ENCODE measurements at places on chromosomes 7 and 10.

DNA sequence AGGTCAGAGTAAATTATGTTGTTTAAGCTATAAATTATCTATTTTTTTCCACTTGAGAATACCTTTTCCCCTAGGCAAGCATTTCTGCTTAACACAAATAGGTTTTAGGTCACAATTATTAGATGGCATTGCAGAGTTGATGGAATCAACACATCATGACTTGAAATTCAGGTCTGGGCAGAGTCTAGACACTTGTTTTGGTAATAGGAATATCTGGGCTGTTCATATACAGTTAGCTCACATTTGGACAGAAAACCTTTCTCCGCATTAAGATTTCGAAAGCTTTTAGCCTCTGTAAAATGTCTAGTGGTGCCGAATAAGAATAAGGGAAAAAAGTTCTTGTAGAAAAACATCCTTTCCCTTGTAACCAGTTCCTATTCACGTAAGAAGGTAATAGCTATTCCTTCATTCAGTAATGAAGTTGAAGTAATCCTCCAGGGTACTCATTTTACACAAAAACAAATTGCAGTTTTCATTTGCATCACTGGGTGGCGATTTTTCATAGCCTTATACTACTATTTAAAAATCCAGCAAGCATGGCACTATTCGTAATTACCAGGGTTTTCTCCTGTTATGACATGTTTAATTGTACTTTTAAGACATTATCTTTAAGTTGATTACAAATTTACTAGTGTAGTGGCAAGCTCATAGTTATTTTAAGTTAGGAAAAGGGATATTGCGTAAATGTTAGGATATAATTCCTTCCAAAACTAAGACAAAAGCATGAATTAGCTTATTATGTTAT is 37.0 kb downstream of the RPA3 start:
- no peak for DNase-seq

- no peak for DNase-seq
Measured at GRCh38 chr10:109737626-109738025, 185.7 kb downstream of the XPNPEP1 start.

DNA sequence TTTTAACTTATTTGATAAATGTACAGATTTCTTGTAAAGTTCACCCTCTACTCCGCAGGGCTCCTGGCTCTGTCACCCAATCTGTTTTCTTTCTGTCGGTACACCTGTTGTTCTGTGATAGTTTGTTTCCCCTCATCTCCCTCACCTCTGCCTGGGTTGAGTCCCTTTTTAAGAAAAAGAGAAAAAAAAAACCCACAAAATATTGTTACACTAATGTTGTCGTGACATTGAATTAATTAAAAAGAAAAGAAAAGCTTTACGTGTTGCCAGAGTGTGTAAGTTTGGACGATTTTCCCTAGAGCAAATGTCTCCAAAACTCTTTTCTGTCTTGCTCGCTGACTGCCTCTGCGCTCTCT is 3.4 kb downstream of the HMX3 start:
- DNase-seq, result no peak

DNA sequence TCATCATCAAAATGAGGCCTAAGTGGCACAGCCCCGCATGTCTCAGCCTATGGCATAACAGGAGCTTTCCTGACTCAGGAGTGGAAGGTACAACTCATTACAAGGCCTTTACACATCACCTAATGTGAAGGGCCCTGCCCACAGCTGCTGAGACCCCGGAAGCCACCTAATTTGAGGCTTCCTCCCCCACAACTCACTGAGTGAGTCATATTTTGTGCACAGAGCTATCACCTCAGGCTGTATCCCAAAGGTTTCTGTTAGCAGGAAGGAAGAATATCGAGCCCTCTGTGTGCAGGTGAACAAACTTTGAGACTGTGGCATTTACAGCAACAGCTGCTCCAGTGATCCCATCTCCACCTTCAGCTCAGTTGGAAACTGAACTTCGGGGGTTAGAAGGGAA is 20.6 kb downstream of the HTR5A start:
- no peak for DNase-seq

DNA sequence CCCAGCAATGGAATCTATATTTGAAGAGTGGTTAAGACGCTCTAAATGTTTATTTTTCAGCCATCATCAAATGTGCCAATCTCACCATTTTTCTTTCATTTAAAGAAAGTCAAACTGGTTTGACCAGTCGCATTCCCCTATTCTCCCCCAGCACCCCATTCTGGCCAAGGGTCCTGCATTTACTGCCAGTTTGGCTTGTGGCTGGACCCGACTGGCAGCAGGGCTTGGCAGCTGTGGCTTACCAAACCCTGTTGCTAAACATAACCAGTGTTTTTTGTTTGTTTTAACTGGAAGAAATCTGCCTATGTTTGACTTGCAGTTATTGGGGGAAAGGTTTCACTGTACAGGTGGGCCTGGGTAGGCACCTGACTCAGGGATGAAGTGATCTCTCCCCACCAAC is 116.3 kb downstream of the CYP26A1 start:
- no peak for DNase-seq

DNA sequence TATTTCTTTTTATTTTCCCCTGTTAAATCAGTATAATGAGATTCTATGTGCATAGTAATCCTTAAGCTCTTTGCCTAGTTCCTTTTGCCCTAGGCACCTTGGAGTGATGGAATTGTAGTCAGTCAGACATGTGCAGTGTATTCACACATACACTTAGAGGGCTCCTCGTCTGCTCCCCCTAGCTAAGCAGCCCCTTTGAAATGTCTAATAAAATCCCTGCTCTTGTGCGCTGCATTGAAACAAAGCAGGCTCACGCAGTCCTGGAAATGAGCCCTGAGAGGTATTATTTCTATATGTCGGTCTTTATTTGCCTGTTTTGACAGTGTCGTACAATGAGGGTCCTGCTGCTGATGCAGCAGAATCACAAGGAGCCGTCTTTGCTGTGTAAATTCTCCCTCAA is 258.7 kb downstream of the AUTS2 start:
- no peak for DNase-seq

DNA sequence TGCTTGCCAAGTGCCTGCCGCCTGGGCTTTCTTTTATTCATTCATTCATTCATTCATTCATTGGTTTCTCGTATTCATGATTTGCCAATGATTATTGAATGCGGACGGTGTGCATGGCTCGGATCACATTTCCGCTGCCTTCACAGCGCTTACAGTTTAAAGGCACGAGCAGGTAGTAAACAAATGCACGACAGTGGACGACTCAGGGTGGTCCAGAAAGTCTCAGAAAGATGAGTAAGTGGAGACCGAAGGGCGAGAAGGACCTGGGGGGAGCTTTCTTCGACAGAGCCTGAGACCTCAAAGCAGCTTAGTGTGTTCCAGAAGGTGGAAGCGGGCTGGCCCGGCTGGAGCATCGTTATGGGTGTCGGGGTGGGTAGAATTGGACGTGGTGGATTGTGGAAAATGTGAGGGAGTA is 506 bp downstream of the MCM10 start:
- DNase-seq, result no peak

DNA sequence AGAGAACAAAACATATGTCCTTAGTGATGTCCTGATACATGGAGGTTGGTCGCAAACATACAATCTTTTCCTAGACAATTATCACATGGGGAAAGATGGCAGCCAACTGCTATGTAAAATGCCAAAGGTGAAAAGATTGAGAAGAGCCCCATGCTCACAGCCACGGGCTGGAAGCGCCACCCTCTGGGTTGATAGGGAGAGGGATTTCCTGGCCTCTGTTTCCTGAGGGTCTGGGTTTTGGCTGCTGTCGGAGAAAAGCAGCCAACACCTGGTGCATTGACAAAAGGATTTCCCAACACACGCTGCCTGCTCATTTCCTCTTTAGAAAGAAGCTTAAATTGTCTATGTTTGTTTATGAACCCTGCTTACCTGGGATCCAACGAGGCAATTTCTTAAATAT is 43.8 kb downstream of the ITIH5 start:
- DNase-seq, result no peak

- DNase-seq, result no peak
Measured at GRCh38 chr7:101186844-101187428, 6.8 kb upstream of the NAT16 start.

- no peak for DNase-seq
Measured at GRCh38 chr10:29807163-29807806, 172.5 kb upstream of the SVIL start.

GRCh38 chr7:49403844-49404243 is 369.6 kb upstream of the VWC2 start:
- no peak for DNase-seq

GRCh38 chr10:11035301-11035991 is 17.8 kb downstream of the CELF2 start:
- no peak for DNase-seq

- no peak for DNase-seq
Measured at GRCh38 chr7:83655951-83656556, 7.1 kb upstream of the SEMA3E start.

- DNase-seq, result no peak
Measured at GRCh38 chr7:96310110-96310509, 11.8 kb downstream of the SLC25A13 start.

GRCh38 chr10:21989453-21990154 is 13.9 kb downstream of the DNAJC1 start:
- DNase-seq, result peak; percentile 47

GRCh38 chr10:97279121-97279815 is 13.2 kb downstream of the ARHGAP19 start:
- DNase-seq, result no peak

GRCh38 chr7:32611201-32612099 is 116.2 kb downstream of the AVL9 start:
- DNase-seq, result no peak

DNA sequence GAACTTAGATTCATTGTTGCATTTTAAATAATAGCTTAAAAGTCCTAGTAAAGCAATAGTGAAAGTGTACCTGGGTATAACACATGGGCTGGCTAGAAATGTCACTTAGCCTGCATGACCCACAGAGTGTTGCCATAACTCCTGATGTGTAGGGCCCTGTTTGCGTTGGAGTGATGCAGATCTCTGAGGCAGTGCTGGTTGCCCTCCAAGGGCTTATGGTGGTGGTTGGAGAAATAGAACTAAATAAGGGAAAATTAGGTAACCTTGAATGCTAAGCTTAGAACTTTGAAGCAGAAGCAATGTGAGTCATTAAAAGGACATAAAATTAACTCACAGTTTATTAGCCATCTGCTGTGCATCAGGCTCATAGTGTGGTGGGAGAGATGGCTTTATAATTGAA is 105.7 kb downstream of the CCNY start:
- DNase-seq, result no peak

DNA sequence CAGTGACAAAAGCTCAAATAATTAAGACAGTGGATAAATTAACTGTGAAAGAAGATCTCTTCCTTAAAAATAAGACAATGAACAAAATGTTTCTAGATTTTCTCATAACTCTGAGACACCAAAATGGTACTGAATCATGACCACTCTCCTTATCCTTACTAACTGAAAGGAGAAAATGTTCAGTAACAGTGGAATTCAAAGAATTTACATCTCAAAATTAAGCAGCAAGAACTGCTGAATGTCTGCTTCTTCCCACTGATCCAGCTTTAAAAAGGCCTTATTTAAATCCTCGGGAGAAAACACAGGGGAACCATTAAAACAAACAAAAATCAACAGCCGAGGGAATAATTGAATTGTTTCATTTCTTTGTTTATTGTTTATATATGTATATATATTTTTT is 27.3 kb upstream of the PLXDC2 start:
- no peak for DNase-seq

DNA sequence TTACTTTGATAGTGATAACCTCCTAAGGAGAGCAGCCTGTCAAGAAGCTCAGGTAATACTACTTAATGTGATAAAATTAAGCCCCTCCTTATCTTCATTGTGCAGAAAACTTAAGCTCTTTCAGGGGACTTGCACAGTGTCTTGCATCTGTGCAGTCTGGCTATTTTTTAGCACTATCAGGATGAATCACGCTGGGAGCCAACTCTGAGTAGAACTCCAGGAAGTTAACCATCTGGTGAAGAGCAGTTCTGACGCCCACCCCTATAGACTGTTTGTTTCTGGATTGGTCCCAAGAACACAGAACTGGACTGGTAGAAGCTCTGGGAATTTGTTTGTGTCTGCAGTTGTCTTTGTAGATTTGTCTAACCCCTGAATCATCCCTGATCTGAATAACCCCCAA is 41.9 kb downstream of the AGK start:
- DNase-seq, result no peak

- DNase-seq, result no peak
Measured at GRCh38 chr10:47121336-47121735, 178.7 kb upstream of the GDF10 start.

- no peak for DNase-seq
Measured at GRCh38 chr10:73950155-73950948, 39.4 kb downstream of the PLAU start.

DNA sequence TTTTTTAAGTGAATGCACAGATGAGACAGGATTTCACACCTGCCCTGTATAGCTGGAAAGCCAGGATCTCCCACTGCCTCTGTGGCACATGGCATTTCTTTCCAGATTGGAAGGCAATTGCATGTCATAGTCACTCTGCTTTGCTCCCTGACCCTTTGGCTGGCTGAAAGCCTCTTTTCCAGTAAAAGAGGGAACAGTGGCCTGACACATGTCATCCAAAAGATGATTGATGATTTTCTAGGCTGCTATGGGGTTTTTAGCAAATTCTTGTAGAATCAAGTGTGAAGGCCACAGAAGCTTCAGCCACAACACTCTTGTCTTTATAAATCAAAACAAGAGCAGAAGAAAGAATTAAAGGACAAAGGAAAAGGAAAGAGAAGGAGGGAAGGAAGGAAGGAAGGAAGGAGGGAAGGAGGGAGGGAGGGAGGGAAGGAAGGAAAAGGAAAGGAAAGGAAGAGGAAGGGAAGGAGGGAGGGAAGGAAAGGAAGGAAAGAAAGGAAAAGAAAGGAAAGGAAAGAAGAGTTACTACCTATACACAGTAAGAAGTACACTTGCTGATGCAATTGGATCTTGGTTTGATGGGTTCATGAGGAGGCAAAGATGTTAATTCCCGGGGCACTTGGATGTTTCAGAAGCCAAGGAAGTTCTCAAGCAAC is 158.9 kb upstream of the FRMD4A start:
- no peak for DNase-seq

DNA sequence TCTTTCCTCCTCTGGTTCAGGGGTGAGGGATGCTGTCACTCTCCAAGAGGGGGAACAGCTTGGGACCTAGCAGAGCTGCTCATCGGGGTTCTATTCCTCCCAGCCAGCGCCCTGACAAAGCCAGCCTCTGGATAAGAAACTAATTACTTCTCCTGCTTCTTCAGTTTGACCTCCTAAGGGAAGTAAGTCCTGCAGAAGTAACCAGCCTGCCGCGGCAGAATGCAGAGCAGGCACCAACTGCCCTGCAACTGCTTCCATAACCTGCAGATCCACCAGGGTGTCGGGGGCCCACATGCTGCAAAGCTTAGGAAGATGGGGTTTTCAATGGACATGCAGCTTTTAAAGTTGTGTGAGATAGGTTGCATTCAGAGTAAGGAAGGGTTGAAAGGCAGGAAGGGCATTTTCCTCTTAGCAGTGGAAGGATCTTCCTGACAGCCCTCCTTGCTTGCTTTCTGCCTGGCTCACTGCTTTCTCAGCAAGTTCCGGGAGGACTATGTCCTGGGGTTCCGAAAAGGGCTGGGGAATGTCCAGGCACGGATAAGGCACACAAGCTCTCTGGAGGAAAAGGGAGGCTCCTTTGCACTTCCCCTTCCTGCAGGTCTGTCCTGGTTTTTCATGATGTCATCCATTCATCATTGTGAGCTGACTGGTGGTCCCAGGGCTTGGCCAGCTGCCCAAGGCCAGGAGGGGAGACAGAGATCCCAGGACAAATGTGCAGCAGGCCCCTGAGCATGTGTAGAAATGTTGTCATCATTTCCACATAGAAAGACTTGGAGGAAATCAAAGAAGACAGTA is 24.3 kb upstream of the CALU start:
- DNase-seq, result no peak

- DNase-seq, result peak; percentile 57
Measured at GRCh38 chr7:105656922-105657521, 75.7 kb upstream of the EFCAB10 start.

Measured in left lobe of liver (tissue), 2 donors.